ENCODE measurements at places on chromosomes 2 and 18.

- DNase-seq, result no peak
Observed at GRCh38 chr2:151882786-151883445, 54.7 kb upstream of the ARL5A start.

DNA sequence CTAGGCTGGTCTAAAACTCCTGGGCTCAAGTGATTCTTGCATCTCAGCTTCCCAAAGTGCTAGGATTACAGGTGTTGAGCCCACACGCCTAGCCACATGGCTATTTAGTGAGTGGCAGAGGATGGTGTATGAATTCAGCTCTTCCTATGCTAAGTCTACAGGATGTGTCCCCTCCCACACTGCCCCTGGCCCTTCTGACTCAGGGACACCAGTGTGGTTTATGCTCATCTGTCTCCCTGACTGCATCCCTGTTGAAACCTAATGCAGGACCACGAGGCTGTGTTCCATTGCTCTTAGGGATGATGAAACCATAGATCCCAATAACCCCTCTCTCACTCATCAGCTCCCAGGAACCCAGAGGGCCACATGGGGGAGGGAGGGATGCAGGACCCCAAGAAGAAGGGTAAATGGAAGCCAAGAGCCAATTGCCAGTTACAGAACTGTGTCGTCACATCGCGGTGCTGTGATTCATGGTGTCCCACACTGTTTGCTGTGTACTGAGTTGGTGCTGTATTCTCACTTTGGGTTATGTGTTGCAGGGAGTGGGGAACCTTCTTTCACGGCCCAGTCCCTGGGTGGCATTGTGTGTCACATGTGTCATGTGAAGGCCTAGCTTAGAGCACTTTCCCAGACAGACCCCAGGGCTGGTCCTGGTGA, 102.9 kb upstream of the HAAO start:
- no peak for DNase-seq

DNA sequence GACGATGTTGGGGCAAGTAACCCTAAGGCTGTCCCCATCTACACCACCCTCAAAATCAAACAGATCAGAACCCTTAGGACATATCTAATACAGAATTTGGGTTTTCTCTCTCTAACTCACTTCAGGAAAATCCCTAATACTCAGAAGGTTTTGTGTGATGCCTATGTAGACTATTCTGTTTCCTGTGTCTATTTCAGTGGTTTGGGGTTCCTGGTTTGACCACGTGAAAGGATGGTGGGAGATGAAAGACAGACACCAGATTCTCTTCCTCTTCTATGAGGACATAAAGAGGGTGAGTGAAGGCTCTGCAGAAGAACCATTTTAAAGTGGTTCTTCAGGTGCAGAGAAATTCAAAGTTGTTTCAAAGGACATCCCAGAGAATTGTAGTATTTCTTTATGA, 16.3 kb downstream of the SULT1C2 start:
- DNase-seq, result no peak

- DNase-seq, result no peak
Observed at GRCh38 chr2:104318001-104318665, 535.8 kb upstream of the POU3F3 start.

DNA sequence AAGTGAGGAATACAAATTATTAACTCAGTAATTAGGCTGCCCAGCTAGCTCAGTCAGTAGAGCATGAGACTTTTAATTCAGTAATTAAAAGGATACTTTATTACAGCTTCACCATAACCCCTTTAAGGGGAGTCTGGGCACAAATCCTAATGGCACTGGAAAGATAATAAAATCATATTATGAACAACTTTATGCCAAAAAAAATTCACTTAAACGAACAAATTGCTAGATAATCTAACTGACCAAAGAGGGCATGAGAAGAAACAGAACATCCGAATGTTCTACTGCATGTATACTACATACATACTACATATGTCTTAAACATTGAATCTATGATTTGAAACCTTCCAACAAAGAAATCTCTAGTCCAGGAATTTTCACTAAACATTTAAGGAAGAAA, 159.5 kb downstream of the CYP26B1 start:
- DNase-seq, result no peak

GRCh38 chr2:183172220-183172887, 48.1 kb downstream of the NUP35 start:
- no peak for DNase-seq

DNA sequence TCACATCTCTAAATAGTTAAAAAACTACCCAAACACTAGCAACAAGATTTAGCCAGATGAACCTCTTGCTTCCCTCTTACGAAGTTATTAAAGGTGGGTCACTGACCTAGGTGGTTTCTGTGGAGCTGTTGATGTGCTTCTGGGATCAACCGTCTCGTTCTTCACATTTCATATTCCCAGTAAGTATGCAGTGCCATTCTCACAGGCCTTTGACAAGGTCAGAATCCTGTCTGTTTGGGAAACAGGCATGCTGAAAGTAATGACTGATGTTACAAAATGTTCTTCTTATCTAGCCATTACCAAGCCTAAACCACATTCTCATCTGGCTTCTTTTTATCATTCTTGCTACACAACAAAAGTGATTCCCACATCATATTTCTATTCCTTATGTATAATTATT, 70.3 kb downstream of the WDR7 start:
- no peak for DNase-seq

DNA sequence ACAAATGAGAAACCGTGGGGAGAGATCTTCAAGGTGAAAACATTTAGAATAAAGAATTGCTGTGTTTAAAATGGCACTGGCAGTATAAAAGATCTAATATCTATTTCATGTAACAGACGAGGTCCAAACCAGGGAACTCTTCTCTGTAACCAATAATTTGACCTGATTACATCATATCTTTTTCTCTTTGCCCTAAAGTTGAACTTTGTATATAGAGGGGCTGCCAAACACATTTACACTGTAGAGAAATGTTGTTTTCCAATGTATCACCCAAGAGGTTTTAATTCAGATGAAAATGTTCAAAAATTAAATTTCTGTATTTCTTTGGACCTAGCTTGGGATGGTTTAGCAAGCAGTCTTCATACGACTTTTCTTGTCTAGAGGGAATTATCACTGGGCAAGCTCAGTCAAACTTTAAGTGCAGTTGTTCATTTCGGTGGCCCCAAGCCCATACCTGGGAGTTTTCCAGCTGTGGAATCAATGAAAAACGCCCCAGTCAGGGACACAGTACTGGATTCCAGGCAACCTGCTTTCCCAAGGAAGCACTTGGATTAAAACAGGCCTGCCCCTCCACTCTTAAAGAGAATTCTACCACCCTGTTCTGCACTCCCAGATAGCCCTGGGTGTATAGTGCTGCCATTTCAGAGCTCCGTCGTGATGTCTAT, 208.5 kb upstream of the FN1 start:
- DNase-seq, result no peak

DNA sequence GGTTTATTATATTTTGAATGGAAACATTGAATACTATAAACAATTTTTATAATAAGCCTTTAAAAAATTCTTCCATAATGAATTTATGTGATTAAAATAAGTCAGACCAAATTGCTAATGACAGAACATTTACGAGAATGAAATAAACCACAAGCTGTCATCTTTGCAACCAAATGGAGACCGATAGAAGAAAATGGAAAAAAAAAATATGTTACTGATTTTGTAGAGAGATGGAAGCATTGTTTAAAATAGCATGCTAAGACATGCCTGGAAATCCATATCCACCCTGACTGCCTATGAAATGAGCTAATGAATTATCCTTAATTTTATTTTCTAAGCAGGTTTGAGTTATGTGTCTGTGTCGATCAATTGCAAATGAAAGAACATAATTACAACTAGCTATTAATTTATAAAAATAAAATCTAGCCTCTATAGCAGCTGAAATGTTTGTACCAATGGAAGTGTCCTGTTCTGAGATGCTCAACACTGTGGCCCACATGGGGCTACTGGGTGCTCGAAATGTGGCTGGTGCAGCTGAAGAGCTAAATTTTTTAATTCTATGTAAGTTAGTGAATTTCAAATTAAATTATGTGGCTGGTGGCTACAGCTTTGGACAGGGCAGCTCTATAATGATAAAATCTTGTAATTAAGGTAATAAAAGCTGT, 832.8 kb downstream of the RNF144A start:
- no peak for DNase-seq

DNA sequence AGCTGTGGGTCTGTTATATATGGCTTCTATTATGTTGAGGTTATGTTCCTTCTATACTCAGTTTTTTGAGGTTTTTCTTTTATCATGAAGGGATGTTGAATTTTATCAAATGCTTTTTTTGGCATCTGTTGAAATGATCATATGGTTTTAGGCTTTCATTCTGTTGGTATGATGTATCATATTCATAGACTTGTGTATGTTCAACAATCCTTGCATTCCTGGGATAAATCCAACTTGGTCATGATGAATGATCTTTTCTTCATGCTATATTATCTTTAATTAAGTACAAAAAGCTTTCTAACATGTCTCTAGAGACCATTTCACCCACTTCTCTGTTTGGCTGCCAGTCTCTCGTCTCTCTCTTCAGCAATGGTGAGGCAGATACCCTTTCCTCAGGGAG, 54.2 kb downstream of the MDH1 start:
- no peak for DNase-seq

- DNase-seq, result no peak
Observed at GRCh38 chr2:208062113-208062512, 36.8 kb upstream of the PLEKHM3 start.

- DNase-seq, result no peak
Observed at GRCh38 chr2:225600865-225601264, 201.4 kb downstream of the NYAP2 start.

GRCh38 chr2:177585234-177585863, 192.8 kb downstream of the AGPS start:
- no peak for DNase-seq

- DNase-seq, result no peak
Observed at GRCh38 chr2:207935121-207935990, 90.0 kb downstream of the PLEKHM3 start.

GRCh38 chr2:25590921-25591505, 82.4 kb downstream of the DTNB start:
- no peak for DNase-seq

DNA sequence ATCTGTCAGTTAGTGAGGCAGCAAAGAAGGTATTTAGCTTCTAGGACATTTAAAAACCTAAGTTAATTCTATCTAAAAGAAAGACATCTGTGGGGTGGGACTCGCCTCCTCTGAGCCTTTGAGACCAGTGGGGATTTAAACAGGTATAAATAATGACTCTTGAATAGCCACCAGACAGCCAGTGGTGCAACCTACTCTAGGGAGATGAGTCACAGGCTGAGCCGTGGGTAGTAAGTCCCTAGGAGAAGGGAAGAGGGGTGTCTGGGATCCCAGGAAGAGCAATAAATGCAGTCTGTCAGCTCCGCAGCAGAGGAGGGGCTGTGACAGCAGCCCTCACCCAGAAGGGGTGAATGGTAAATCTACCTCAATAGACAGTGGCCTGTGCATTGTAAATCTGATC, 43.1 kb upstream of the GALNT3 start:
- no peak for DNase-seq

DNA sequence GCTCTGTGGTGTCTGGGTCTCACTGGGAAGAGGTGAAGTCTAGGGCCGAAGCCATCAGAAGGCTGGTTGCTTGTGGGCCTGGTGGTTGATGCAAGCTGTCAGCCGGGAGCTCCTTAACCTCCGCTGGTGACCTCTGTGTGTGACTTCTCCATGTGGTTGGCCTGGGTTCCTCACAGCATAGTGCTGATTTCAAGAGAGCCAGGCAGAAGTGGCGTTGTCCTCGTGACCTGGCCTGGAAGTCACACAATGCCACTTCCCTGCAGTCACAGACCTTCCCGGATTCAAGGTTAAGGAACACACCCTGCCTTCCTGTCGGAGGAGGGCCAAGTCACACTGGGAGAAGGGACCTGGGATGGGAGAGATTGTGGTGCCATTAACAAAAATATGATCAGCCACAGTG, 303.7 kb upstream of the HS6ST1 start:
- DNase-seq, result no peak

GRCh38 chr2:3193443-3194330, 183.9 kb downstream of the EIPR1 start:
- DNase-seq, result no peak

GRCh38 chr18:64258111-64258650, 109.3 kb upstream of the LINC00305 start:
- no peak for DNase-seq

DNA sequence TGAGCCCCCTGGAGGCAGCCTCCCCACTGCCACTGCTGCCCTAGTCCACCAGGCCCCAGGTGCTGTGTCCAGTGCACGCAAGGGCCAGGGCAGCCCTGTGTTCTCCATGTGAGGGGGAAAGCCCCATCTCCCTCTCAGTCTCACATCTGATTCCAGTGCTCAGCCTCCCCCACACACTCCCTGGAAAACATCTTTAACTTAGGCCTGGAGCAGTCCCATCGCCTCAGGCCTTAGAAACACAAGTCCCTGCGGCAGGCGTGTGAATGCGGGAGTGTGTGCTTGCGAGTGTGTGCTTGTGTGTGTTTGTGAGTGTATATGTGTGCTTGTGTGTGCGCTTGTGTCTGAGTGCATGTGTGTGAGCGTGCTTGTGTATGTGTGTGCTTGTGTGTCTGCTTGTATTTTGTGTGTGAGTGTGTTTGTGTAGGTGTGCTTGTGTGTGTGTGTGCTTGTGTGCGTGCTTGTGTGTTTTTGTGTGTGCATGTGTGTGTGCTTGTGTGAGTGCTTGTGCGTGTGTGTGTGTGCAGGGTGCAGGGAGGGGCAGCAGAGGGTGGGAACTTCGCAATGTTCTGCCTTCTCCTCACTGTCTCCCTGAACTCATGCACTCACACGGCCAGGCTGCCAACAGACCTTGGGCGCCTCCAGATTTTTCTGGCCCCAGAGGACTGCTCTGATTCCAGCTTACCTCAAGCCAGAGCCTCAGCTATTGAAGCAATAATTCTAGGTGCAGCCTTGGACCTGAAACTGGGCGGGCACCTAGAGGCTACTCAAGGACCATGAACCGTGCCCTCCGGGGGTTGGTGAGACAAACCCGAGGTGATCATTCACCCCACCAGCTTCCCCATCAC, 139.6 kb downstream of the CABLES1 start:
- DNase-seq, result no peak

DNA sequence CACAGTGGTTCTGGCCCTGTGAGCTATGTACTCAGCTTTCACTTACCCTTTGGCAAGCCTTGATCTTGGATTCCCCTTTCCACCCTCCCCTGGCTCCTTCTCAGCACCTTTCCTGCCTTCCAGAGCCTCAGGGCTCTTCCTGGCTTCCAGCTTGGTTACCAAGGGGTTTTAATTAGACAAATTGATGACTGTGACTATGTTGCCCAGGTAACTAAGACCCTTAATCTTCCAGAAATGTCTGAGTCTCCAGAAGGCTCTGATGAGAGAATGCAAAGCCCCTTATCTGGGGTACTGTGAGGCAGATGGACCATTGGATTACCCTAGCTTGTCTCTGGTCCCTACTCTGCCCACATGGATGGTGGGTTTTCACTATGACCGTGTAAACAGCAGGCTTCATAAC, 174.2 kb downstream of the LOXHD1 start:
- DNase-seq, result no peak

GRCh38 chr2:30872797-30873196, 65.6 kb upstream of the CAPN13 start:
- DNase-seq, result no peak

GRCh38 chr2:178163395-178163794, 30.9 kb upstream of the OSBPL6 start:
- no peak for DNase-seq

GRCh38 chr2:44948565-44949328, 7.2 kb downstream of the SIX3 start:
- no peak for DNase-seq

- DNase-seq, result no peak
Observed at GRCh38 chr18:44935455-44935854, 254.8 kb downstream of the SETBP1 start.

Measured in SHP77 treated with DMSO at 0.1 percent for 48 hours (cell line).